ENCODE measurements at places on chromosomes 16 and 17. TPM values are rescaled to one million over a fixed set of nuclear protein-coding genes. Genes with fewer than 3 reads are reported as not detected.
A peak's percentile ranks its signal among the peaks of the same experiment; 100 is the strongest.

GRCh38 chr17:10198509-10199249 is at the start of gene GAS7:
Gene GAS7, minus strand, starts transcription at chr17:10198606.
- peak; percentile 84 for DNase-seq

DNA sequence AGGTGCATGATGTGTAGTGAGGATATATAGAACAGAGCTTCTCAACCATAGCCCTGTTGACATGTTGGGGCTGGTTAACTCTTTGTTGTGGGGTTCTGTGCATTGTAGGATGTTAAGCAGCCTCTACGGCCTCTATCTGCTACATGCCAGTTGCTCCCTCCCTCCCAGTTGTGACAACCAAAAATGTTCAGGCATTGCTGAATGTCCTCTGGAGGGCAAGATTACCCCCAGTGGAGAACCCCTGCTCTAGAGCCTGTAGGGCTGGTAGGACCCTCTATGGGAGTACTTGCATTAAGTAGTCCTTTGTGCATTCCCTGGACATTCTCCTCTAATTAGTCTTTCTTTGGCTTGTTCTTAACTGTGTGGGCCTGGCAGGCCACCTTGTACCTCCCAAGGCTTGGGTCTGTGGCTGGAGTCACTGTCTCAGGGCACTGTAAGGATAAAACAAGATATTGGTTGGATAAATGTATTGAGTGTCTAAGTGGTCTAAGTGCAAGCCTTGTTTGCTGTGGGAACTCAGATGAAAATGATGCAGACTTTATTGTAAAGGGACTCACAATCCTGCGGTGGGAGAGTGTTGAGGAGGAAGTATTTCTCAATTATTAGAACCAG is 19.8 kb upstream of the MYO1D start:
- no peak for DNase-seq

DNA sequence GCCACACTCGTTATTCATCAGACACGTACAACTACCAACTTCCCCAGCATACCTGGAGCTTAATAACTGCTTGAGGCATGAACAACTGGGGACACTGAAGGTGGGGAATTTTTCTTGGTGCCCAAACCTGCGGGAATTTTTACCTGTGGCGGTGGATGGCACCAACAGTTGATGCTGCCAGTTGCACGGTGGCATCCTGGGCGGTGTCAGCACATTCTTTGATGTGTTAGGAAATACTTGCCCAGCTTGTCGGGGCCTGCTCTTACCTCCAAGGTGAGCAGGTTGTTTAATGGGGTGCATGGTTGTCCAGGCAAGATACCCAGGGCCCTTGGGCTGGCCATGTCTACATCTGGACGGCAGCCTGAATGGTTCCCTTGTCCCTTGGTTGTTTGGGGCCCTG is 79.6 kb downstream of the CRISPLD2 start:
- DNase-seq, result no peak

The MYH1 gene
- total RNA-seq, result not detected

The CTF1 gene
- total RNA-seq, result 4.8 TPM

All from sigmoid colon (tissue), 7 donors.